ENCODE measurements at places on chromosomes 7 and 10.
A peak's percentile ranks its signal among the peaks of the same experiment; 100 is the strongest.

DNA sequence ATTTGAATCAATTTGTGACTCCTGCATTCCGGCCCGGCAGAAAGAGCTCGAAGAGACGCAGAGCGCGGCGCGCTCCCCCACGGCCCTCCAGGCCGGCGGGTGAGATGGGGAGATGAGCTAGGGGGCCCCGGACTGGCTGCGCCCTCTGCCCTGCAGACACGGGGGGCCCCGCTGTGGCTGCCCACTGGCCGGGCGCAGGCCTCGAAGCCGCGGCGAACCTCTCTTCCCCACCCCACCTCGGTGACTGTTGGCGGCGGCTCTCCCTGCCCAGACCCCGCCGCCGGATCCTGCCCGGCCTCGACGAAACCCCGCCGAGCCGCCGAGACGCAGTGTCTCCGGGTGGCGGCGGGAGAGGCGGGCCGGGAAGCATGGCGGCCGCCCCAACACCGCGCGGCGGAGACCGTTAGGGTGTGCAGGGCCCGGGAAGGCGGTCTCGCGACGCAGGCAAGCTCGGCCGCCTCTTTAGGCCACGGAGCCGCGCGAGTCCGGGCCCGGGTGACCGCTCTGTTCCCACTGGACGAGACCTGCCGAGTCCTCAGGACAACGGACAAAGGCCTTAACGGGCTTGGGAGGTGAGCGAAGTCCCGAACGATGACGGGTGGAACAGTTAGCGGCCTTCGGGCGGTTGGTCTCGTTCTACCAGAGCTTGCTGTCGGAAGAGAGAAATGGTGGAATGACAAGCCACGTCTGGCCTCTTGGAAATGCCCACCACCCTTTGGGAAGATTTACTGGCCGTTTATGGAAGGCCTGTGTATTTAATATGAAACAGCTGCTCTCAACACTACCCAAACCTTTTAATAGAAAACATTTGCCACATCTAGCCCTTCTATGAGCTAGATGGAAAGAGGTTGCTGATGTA, 24.3 kb downstream of the NUP42 start:
- no peak overlapping the region for H3K4me3 ChIP-seq
- H3K27ac ChIP-seq, result no peak overlapping the region
- peaks cover 27% of the 10 kb centered on the region for H3K27me3 ChIP-seq
- peaks cover 8% of the 10 kb centered on the region for H3K4me1 ChIP-seq

GRCh38 chr7:50448823-50449222, 1.3 kb downstream of the FIGNL1 start:
- peaks cover 59% of the 10 kb centered on the region for H3K4me1 ChIP-seq
- H3K36me3 ChIP-seq, result peaks cover 35% of the 10 kb centered on the region
- peaks cover 7% of the 10 kb centered on the region for H3K27me3 ChIP-seq
- H3K27ac ChIP-seq, result peak overlapping the region; percentile 92

DNA sequence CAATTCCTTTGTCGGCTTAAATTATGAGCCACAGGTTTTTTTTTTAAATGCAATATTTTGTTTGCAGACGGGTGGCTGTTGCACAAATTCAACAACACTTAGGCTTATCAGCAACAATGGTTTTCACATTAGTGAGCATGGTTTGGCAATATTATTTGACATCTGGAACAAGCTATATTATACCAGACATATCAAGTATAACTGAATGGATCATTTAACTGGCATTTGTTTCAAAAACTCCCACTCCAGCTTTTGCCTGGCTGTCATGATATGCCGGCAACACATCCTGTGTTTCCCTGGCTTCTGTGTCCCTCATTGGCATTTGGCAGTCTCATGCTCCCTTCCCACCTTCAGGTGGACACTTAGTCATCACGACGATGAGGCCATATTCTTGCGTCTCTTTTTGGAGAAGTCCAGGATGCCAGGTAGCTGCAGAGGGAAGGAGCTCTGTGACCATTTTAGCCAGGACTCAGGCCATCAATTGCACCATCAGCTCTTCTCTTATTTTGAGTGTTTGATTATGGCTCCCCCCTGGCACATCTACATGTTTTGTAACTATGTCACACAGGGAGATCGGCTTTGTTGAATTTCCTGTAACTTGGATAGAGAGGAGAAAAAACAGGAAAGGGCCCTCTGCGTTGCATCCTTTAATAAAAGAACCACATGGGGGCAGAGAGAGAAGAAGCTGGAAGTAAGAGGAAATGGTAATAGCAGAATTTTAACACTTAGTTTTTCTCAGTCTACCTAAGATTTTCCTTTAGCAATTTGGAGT, 413.9 kb downstream of the LRMDA start:
- DNase-seq, result no peak
- H3K27me3 ChIP-seq, result peaks cover 3% of the 10 kb centered on the region
- no peak overlapping the region for H3K27ac ChIP-seq

- no peaks in the 10 kb centered on the region for H3K27me3 ChIP-seq
- DNase-seq, result peak; percentile 42
- peaks cover 1% of the 10 kb centered on the region for H3K36me3 ChIP-seq
- no peak overlapping the region for H3K27ac ChIP-seq
- no peak overlapping the region for H3K4me3 ChIP-seq
Measured at GRCh38 chr10:60646966-60647796, 131.1 kb upstream of the CDK1 start.

Measured in activated naive CD4-positive, alpha-beta T cell treated with anti-CD3 and anti-CD28 coated beads, Interleukin-2, amount 10 ng/mL, durations not matched to agents 7 days and 5 days (primary cell).